ENCODE measurements at places on chromosomes 12 and 14.

- no peak for DNase-seq
These were observed 193.9 kb upstream of the OR4E1 start for GRCh38 chr14:21867541-21867940.

DNA sequence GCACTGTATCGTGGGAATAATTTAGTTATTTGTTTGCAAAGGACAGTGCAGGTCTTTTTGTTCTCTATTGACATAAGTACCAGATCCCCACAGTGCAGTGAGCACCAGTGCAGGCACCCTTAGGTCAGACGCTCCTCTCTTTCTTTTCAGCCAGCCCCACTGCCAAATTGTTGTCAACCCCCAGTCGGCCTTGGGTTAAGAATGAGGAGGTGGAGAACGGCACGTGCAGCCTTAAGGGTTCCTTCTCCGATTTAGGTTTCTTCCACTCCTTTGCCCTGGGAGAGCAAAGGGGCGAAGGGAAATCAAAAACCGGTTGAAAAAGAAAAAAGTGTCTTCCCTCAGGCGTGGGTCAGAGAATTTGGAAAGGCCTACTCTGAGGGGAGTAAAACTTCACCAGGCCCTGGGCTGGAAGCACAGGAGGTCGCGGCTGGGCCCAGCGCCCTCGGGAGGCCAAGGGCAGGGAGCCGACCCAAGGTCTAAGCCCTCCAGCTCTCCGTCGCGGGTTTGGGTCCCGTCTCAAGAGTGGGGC is 4.3 kb downstream of the PAX9 start:
- no peak for DNase-seq

DNA sequence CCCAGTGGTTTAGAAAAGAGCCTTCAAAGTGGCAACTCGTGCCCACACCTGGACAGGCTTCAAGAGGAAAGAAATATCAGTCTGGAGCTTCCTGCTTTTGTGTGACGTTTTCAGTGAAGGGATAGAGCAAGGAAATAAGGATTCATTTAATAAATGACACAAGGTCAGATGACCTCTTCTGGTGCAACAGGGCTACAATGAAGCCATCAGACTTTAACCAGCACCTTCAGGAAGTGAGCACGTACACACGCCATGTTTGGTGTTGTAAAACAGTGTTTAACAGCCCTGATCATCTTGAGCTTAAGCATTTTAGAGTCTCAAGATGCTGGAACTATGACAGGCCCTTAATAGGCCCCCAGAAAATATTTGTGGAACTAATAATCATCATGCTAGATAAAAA is 59.1 kb downstream of the CCDC60 start:
- DNase-seq, result no peak

DNA sequence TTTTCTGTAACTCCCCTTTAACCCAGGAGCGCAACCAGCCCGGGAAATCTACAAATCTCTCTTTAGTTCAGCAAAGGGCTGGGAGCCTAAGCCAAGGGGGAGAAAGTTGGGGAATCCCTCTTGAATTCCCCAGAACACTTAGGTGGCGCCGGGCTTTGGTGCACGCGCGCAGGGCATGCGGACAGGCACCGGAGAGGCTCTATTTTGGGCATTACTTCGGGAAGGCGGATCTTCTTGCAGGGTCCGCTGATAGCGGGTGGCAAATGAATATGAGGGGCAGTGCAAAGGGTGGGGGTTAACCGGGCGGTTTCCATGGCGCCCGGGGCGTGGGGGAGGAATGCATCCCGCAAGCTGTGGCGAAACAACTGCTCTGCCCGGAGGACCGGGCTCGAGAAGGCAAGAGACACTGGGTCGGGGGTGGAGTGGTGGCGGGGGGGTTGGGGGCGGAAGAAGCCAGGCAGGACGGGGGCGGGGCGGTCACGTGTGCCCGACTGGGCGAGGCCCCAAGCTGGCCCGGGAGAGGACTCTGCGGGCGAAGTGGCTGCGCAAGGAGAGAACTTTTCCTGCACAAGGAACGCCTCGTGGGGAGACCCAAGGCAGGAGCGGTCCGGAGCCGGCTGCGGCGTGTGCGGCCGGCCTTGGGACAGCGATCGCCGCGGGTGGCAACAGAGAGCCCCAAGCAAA is at the start of gene FLVCR2:
FLVCR2 (plus strand) TSS at position 519 of the 684 bp plus-strand sequence. CDS start 353 bp downstream, outside the sequence.
- peak; percentile 64 for DNase-seq

- no peak for DNase-seq
These were observed 11.4 kb upstream of the RNF34 start for GRCh38 chr12:121388421-121388981.

DNA sequence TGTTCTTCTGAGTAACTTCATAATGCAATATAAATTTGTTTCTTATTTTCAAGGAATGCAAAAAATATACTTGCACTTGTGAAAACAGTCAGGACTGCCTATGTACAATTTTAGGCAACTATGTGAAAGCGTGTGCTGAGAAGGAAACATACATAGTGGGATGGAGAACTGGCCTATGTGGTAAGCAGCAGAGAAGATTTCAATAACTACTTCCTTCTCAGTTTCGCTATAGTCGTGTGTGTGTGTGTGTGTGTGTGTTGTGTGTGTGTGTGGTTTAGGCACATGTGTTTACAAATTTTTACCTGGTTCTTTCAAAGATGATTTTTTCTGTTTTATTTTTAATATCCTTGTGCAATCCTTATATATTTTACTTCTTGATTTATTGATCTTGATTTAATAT is 211.8 kb downstream of the LRRK2 start:
- no peak for DNase-seq

- no peak for DNase-seq
These were observed 226.4 kb downstream of the ANO2 start for GRCh38 chr12:5718680-5719079.

GRCh38 chr12:74984631-74985030 is 225.0 kb downstream of the KCNC2 start:
- DNase-seq, result no peak

DNA sequence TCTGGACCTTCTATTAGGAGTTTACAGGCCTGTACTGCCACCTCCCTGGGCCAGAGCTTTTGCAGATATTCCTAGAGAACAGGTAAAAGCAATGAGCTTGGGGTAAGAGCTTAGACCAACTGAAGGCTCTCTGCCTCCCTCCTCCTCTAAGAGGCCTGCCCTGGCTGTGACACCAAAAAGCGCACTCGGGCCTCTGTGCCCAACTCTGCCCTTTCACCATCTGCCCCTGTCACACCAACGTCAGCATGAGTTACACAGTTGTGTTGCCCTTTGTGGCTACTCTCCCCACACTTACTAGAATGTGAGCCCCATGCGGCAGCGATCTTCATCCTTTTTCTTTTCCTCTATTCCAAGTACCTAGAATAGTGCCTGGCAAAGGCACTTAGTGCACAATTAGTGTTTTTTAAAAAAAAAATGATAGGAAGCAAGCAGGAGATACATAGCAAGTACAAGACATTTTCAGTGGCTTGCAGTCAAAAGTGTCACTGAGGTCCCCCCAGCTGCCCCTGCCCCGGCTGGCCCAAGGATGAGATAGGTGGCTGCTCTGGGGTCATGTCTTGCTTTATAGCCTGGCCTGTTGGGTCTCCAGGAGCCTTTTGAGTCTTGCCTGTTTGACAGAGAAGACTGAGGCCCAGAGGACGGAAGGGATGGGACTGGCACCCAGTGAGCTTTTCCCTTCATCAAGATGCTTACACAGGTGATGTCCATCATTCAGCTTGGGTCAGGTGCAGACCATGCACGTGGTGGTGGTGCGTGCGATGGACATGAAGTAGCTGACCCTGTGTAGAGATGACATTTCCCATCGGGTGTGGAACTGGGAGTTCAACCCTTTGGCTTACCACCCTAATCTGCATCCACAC is 12.5 kb downstream of the CKB start:
- no peak for DNase-seq

DNA sequence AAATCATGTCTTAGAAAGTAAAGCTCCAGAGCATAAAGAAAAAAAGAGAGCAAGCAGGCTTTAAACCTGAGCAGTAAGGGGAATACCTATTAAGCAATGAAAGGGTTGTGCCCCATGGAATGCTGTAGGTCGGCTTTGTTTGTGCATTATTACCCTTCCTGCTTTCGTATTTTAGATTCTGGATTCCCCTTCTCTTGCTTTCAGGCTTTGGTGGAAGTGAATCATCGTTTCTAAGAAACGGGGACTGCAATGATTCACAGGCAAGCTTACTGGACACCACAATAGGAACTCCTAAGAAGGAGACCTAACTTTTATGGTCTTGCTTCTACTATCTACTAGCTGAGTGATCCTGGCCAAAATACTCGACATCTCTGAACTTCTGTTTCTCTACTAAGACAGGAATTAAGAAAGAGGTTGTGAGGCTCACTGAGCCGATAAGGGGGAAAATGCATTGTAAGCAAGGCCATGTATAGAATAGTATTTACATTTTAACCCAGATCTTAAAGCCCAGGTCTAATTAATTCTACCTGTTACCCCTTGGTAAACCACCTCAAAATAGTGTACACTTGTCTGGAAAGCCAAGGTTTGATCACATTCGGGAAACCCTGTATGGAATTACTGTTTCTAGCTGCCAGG is 1.2 kb upstream of the BMAL2 start:
- no peak for DNase-seq

GRCh38 chr12:4643747-4644146 is 5.1 kb downstream of the AKAP3 start:
- no peak for DNase-seq

- no peak for DNase-seq
These were observed 1277.2 kb upstream of the FLRT2 start for GRCh38 chr14:84252706-84253105.

GRCh38 chr14:100645196-100645981 is 58.2 kb upstream of the BEGAIN start:
- DNase-seq, result peak; percentile 91

DNA sequence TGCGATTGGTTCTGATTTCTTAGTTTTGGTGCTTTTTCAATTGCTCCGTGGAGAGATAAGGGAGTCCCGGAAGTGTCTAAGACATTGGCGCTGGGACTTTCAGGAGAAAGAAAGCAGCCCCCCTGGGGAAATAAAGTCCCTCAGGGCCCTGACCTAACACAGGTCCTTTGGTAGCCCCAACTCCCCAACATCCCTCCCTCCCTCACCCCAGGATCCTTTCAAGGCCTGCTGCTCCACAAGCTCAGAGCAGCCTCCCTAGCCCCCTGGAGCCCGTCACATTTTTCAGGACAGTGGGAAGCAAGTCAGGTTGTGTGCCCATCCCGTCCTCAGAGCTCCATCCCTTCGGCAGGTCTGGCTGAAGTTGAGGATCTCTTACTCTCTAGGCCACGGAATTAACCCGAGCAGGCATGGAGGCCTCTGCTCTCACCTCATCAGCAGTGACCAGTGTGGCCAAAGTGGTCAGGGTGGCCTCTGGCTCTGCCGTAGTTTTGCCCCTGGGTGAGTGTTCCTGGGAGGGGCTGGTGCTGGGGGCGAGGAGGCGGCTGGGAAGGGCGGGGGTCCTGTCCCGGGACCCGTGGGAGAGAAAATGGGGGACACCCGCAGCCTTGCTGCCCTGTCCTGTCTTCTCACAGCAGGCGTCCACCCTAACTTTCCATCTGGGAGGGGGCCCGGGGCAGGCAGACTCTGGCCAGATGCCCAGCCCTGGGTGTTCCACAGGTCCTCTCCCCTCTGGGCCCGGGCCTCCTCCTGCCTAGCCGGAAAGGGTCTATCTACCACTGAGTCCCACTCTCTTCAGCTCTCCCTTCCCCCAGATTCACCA is 950 bp downstream of the IFI27 start:
- DNase-seq, result no peak

DNA sequence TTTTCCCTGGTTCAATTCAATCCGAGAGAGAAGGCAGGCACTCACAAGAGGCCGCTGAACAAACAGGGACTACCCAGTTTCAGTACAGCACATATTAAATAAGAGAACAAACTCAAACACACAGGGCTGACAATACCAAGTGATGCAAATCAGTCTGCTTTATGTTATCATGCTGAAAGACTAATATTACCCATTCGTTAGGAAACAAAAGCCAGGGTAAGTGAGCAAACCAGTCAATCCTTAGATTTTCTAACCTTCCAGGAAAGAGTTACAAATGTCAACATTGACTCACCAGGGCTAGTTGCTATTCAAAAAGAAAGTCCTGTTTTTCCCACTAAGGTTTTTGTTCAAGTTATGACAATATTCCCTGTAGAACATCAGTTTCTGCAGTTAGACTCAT is 246.2 kb downstream of the C12orf42 start:
- no peak for DNase-seq

DNA sequence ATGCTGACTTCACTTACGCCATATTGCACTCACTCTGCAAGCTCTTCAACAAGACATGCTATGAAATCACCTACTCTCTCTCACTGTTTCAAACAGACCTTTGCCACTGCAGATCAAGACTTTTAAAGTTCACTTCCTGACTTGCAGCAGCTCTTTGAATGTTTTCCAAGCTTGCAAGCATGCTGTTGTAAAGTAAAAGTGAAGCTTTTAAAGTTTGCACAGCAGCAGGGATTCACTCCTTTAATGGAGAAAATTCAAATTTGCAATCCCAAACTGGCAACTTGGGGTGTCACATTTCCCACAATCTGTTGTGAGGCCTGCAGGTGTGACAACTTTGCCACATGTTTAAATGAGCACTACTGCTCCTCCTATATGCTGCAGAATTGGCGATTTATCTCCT is 270.9 kb downstream of the ALX1 start:
- DNase-seq, result no peak

GRCh38 chr12:33052141-33053051 is 155.8 kb upstream of the PKP2 start:
- no peak for DNase-seq

DNA sequence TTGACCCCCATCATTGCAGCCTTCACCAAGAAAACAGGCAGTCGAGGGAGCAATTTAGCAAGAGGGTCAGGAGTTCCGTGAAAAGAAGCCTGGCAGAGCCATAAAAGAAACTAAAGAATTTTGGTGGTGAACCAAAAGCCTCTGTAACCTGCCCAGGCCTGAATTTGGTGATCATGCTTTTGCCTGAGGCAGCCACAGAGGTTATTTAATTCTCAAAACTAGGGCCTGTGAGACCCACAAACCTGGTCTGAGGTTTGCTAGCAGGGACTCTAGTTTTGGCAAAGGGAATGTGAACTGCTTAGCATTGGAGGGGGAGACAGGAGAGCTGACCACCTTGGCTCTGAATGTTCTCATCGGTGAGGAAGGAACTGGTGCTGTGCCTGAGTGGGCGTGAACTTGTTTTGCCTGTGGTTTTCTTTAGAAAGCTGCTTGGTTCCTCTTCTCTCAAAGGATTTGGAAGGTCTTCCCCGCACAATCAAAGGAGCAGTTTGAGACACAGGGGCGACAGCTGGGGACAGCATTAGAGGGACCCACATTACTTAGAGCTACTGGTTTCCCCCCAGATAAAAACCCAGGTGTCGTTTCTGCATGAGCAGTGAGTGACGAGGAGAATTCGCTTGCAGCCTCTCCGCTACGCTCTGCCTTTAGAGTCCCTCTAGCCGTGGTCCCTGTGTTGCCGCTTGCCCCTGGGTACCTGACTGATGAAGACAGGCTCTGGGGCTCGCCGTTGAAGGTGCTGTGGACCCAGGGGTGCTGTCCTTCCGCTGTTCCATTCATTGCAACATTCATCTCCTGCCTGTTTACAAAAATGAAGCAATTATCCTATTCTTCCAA is 12.6 kb upstream of the WNT5B start:
- DNase-seq, result no peak

DNA sequence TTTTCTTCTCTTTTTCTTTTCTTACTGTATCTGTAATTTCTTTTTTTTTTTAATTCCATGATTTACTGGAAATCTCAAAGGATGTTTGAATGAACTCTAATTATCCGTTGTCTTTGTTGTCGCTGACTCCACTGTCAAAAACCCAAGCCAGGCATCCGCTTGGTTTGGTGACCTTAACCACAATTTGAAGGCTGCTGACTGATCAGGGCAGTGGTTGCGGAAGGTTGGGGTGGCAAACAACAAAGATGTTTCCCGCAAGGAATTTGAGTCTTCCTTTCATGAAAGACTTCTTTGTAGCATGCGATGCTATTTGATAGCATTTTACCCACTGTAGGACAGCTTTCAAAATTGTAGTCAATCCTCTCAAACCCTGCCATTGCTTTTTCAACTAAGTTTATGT is 1013.8 kb downstream of the DIO2 start:
- DNase-seq, result no peak

GRCh38 chr12:124505001-124505818 is 62.2 kb downstream of the NCOR2 start:
- no peak for DNase-seq
